ENCODE measurements at places on chromosomes 12 and 14.

- no peak for DNase-seq
Observed at GRCh38 chr12:104626069-104626837, 169.5 kb downstream of the CHST11 start.

DNA sequence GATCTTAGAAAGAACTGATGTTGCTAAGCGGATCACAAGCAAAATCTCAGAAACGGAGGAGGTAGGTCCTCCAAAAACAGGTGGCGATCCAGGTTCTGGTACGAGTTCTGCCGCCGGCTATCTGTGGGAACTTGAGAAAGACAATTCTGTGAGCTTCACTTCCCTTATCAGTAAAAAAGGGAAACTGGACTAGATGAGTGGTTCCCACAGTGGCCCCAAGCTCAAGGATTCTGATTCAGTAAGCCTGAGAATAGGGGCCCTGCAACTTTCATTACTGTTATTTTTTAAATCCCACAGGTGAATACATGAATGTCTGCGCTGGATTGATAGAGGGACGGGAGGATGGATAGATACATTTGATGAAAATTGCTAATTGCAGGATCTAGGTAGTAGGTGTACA is 160.2 kb downstream of the PPM1H start:
- no peak for DNase-seq

GRCh38 chr14:105012171-105012985 is 8.5 kb downstream of the CDCA4 start:
- no peak for DNase-seq

DNA sequence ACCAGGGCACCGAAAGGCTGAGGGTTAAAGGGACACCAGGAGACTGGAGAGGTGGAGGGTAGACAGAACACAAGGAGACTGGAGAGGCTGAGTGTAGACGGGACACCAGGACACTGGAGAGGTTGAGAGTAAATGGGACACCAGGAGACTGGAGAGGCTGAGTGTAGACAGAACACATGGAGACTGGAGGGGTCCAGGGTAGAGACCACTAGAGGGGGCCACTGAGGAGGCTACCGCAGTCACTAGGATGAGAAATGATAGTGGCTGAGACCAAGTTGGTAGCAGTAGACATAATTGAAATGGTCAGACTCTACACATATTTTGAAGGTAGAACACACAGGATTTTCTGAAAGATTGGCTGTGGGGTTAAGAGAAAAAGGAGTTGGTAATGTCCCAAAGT is 68.2 kb downstream of the PAH start:
- no peak for DNase-seq

DNA sequence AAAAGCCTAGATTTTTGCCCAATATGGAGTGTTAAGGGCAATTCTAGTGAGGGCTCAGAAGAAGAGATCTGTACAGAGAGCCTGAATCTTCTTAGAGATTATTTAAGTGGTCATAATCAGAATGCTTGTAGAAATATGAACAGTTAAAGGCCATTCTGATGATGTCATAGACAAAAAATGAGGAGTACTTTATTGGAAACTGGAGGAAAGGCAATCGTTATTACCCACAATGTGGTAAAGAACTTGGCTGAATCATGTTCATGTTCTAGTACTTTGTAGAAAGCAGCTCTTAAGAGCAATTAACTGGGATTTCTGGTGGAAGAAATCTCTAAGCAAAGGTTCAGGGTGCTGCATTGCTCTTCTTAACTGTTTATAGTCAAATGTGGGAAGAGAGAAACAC is 36.4 kb upstream of the SYT10 start:
- DNase-seq = no peak

- no peak for DNase-seq
Observed at GRCh38 chr12:20342111-20342510, 26.2 kb upstream of the PDE3A start.

GRCh38 chr12:52200781-52201450 is 9.1 kb upstream of the KRT80 start:
- DNase-seq = no peak

- DNase-seq = no peak
Observed at GRCh38 chr12:66767536-66767935, 88.7 kb upstream of the GRIP1 start.

DNA sequence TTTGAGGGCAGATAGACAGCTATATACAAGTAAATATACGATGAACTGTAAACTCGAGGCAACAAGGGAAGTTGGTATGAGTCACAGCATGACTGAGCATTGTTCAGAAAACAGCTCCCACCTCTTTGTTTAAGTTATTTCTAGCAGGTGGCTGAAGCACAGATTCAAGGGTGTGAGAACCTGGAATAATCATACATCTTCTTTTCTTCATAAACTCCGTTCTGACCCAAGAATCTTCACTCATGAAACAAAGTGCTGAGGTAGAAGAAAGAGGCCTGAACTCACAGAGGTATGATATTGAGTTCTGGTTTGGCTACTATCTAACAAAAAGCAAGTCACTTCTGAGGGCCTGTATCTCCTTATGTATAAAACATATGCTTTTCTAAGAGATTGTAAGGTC is 364.1 kb upstream of the KITLG start:
- no peak for DNase-seq

DNA sequence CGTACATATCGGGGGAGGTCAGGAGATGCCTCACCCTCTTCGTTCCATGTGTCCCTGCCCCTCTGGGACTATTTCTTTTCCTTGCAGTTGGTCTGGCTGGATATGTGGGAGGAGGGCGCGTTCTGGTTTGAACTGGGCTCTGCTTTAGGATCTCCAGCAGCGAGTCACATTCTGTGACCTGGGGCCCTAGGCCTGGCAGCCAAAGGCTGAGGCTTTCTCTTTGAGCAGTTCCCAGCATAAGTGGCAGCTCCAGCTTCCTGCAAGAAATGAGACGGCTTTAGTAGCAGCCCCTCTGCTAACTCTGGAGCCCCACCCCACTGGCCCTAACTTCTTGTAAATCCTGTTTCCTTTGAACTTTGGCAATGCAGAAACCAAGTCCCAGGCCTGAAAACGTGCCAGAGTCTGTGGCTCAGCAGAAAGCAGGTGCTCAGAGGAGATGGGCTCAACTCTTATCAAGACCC is 274.8 kb downstream of the DPF3 start:
- DNase-seq = no peak
